ENCODE measurements at places on chromosomes 3 and 15.

DNA sequence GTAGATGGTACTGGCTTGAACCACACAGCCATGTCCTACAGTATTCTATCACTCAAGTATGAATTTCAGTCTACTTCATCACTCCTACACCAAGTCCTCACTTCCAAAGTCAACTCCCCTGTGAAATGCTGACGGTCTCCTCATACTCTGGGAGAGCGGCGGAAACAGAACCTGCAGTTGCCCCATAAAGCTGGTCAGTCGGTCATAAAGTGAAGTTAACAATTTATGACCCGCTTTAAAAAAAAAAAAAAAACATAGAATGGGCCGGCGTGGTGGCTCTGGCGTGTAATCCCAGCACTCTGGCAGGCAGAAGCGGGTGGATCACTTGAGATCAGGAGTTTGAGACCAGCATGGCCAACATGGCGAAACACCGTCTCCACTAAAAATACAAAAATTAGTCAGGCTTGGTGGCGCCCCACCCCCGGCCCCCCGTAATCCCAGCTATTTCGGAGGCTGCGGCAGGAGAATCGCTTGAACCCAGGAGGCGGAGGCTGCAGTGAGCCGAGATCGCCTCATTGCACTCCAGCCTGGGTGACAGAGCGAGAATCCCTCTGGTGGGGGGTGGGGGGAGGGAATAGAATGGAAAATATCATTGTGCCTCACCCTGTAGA lies 2.1 kb downstream of the TRANK1 start:
- DNase-seq, result no peak

DNA sequence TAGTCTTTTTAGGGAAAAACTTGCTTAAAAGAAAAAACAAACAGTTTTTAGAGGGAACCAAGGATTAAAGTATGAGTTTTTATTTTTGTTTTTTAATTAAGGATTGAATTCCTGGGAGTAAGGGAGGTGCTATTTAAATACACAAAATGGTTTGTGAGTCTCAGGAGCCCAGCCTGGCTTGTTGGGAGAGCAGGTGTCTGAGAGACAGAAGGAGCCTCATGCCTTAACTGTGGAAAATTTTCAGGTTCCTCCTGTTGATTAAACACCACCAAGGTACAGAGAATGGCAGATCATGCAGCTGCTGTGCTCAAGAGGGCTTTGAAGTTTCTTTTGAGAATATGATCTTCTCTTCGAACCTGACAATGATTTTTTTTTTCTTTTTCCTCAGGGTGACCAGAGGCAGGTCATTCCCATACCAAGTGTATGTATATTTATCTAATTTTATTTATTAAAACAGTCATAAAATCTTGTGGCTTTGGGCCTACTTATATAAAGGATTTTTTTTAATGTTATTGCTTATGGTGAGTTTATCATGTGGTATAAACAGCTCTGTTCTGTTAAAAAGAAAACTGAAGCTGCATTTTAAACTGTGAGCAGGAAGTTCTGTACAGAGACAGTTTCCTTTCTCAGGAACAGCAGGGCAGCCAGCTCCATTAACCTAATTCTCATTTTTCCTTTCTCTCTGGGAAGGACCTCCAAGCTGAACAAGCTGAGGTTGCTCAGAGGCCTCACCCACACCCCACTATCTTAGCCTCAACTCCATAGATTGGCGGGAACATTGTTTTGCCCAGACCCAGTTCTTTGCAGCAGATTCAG lies 33.7 kb upstream of the VILL start:
- DNase-seq, result no peak

- DNase-seq, result no peak
Observed at GRCh38 chr3:173708191-173708590, 310.6 kb downstream of the NLGN1 start.

- DNase-seq, result no peak
Observed at GRCh38 chr3:182717216-182717615, 76.1 kb upstream of the ATP11B start.

DNA sequence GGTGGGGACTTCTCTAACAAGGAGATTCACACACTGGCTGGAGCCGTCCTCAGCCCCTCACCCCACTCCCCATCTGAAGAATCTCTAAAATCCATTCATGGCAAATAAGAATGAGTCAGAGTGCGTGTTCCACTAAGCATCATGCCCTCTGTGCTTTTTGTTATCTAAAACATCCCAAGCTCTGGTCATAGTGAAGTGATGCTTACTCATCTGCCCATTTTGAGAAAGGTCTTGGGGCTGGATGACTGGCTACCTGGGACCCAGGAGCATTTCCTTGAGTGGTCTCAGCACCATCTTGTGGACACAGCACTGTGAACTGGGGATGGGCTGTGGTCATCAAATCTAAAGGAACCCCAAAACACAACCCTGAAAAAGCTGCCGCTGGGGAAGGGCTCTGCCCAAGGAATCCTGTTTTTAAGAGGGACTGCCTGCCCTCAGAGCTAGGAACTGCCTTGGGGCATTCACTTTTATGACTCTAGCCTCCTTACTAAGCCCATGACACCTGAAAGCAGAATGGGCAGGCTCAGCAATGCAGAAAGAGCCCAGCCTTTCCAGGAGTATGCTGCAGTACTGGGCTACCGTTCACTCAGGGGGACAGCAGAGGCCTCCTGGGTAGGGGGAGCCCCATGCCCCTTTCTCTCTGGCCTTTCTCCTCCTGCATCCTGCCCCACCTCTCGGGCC lies 53.5 kb downstream of the ZBTB38 start:
- no peak for DNase-seq

DNA sequence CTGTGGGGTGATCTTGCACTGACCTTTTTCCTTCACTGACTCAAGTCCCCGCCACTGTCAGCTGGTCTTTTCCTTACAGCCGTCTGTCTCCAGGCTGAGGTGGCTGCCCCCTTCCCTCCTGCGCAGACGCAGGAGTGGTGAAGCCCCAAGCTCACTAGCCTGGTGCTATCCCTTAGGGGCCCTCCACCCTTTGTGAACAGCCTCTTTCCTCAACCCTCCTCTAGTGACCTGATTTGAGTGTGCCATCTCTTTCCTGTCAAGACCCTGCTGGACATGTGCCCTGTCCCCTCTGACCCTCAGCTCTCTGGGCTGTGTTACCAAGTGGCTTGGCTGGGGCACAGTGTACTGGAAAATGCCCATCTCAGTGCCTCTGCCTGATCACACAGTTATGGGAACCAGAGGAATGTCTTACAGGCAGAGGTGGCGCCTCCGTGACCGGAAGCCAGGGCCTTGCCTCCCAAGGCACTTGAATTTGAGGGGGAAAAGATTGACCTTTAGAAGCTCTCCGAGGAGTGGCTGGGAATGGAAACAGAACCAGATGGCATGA lies 8.7 kb downstream of the KBTBD13 start:
- no peak for DNase-seq

GRCh38 chr3:29168696-29169095 lies 112.2 kb upstream of the RBMS3 start:
- DNase-seq, result no peak

- no peak for DNase-seq
Observed at GRCh38 chr15:69919816-69920215, 177.9 kb downstream of the TLE3 start.

DNA sequence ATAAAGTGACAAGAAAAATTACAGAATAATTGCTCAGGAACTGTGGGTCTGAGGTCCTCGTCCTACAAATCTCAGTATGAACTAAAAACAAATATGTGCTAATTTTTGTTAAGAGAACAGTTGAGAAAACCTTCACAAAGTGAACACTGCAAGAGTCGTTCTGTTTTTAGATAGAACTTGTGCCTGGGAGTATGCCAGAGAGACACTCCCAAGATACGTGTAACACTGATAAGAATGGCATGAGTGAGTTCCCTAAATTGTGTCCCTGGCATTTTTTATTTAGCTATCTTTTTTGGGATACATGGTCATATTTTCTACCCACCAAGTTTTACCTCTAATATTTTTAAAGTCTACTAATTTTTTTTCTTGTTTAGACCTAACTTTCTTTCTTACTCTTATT lies 860.0 kb upstream of the NR2F2 start:
- DNase-seq, result no peak

DNA sequence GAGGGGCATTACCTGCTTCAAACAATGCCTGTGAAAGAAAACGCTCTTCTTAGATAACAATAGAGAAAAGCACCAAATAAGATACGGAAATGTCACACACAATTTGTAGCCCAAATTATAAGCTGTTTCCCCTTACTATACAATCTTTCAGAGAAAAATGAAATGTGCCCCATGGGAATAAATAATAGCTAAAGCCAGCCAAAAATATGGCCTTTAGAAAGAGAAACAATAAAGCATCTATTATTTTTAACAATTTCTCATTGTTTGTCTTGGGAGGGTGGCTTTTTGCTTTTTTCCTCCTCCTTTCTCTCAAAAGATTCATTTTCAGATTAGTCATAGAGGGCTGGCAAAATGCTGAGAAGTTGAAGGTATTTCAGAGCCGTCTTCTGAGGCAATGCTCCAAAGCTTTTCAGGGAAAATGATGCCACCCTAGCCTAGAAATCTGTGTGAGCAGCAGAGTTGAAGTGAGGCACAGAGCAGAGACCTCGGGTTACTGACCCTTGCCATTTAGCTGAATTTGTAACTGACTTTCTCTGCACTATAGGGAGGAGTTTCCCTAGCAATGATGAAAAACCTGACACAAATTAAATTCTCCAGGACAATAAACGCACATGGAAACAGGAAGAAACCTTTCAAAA lies 86.3 kb upstream of the PRICKLE2 start:
- DNase-seq, result no peak

DNA sequence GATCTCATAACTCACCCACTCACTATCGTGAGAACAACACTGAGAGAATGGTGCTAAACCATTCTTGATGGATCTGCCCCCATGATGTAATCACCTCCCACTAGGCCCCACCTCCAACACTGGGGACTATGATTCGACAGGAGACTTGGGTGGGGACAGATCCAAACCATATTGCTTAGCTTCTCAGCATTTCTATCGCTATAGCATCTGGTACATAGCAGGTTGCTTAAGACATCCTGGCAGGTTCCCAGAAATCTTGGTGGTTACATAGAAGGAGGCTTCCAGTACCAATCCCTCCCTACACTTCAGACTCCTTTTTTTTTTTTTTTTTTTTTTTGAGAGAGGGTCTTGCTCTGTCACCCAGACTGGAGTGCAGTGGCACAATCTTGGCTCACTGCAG lies 487.8 kb downstream of the EDEM1 start:
- no peak for DNase-seq

DNA sequence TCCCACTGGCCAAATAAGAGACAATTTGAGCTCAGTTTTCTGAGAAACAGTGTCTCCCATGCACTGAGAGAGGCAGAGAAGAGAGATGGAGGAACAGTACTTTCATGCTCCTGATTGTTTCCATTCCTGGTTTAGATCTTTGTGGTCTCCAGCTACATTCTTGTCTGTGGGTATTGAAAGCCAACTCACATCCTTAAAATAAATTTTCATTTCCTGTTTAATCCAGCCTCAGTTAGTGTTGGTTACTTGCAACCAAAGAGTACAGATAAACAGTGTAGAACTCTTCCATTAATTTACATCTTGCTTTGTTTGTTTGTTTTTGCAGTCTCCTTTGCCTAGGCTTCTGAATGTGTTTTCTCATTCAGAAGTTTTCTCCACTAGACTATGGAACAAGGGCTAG lies 123.7 kb upstream of the CLSTN2 start:
- no peak for DNase-seq

DNA sequence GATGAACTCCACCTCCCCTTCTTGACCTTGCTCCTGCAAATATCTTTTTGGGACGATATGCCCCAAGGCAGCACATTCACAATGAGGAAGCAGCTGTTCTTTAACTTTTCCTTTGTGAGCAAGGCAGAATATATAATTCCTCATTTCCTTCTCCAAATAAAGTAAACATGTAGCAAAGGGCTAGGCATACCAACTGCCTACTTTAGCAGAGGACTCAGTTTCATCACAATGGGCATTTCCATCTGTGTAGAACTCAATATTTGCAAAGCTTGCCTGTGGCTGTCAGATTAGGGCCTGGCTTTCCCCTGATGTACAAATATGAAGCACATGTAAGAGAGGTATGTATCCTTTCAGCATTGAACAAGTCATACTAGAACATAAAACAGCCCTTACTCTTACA lies 366.9 kb downstream of the RSL24D1 start:
- no peak for DNase-seq

- no peak for DNase-seq
Observed at GRCh38 chr3:100163787-100164186, 49.5 kb upstream of the FILIP1L start.

- DNase-seq, result no peak
Observed at GRCh38 chr15:81809543-81809942, 236.3 kb downstream of the MEX3B start.

DNA sequence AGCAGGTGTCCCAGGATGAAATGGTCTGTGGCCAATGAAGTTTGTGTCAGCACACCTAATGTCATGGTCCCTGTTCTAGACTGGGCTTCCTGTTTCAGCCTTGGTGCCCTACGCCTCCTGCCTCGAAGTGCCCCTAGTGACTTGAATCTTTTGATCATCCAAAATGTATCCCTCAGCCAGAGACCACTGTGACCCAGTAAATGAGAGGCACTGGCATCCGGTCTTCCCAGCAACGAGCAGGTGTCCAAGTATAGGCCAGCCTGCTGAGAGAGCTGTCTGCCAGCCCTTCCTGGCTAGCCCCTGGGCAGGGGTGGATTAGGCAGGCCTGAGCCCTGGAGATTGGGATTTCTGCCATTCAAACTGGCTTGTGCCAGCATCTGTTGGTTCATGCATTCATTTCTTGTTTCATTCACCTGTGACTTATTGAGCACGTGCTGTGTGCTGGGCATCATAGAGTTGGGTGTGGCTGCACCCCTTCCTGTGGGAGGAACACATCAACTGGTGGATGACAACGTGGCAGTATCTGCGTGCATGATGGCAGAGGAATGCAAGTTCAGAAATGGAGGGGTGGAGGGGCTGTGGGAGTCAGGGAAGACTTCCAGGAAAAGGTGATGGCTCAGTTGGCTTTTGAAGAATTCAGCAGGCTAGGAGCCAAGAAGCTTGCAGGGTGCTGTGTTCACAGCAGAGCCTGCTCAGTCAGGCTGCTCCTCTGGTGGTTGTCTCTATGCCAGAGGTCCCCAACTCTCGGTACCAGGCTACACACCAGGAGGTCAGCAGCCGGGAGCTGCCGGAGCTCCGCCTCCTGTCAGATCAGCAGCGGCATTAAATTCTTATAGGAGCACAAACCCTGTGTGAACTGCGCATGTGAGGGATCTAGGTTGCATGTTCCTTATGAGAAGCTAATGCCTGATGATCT lies 21.6 kb downstream of the ESYT3 start:
- no peak for DNase-seq

GRCh38 chr3:136891934-136892855 lies 30.2 kb downstream of the NCK1 start:
- no peak for DNase-seq

DNA sequence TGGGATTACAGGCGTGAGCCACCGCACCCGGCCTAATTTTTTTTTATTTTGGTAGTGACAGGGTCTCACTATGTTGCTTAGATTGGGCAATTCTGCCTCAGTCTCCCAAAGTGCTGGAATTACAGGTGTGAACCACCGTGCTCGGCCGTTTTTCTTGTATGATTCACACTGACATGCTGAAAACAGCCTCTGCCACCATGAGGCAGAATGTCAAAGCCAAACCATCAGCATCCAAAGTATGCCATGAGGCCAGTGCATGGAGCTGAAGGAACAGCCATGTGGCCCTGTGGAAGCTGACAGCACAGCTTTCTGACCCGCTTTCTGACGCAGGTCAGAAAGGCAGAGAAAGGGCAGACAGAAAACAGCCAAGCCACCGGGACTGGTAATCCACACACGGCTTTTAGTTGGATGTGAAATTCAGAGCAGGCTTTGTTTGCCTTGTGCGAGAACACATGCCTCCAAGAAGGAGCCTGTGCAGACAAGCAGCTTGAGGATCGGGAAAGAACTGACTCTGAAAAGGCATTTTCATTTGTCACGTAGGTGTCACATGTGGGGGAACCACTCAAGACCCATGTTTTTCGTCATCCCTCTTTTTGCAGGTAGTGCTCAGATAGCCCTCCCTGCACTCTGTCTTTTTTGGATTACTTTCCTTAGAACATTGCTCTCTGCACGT lies 25.1 kb downstream of the XYLB start:
- DNase-seq, result no peak
